ENCODE measurements at places on chromosomes 16 and 17. TPM values are rescaled to one million over a fixed set of nuclear protein-coding genes. Genes with fewer than 3 reads are reported as not detected.

REXO5 gene
- total RNA-seq, result 3.6 TPM

DNA sequence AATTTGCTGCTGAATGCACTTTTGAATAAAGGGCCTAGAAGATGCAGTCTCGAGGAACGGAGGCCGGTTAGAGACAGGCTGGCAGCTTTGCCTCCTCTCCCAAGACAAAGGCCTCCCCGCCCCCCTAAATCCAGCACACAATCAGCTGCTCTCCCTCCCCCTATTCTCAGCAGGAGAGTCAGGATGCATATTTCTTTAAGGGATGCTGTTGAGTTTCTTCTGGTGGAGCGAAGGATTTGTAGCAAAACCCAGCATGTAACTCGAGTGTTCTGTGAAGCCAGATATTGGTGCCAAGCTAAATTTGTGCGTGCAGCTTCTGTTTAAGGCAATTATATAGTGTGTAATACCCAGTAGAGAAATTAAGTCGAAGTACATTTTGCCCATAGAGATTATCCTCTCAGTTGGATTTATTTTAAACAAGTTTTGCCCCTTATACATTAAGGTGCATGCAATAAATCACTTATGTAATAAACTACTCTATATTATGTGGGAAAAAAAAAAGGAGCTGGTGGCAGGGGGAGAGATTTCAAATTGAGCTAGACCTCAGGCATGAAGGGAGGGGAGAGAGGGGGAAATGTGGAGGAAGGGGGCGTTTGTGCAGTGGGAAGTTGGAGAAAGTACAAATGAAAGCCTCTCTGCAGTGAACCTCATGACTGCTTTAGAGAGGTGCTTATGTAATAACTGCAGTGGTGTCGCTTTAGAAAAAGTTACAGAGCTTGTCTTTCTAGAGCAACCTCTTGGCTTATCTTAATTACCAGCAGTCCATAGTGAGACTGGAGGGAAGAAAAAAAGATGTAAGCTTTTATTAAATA, 599.2 kb downstream of the MAF start:
- no peaks in the 10 kb centered on the region for H3K36me3 ChIP-seq
- H3K4me3 ChIP-seq, result no peak overlapping the region
- H3K4me1 ChIP-seq, result peaks cover 9% of the 10 kb centered on the region
- H3K27me3 ChIP-seq, result no peaks in the 10 kb centered on the region
- H3K27ac ChIP-seq, result no peak overlapping the region
- DNase-seq, result peak; percentile 13

DNA sequence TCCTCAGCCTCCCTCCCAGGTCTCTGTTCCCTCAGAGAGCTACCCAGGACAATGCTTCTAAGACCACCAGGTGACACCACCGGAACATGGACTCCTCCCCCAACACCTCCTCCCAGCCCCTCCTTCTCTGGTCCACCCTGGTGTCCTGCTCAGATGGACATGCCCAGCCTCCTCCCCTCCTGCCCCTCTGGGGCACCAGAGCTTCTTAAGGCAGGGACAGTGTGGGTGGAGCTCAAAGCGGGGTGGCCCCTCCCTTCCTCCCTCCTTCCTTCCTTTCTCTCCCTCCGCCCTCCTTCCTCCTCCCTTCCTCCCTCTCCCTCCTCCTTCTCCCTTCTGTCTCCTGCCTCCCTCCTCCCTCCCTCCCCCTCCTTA, 22.7 kb downstream of the TRPV3 start:
- no peak overlapping the region for H3K4me3 ChIP-seq
- no peaks in the 10 kb centered on the region for H3K27me3 ChIP-seq
- H3K4me1 ChIP-seq, result no peaks in the 10 kb centered on the region

DNA sequence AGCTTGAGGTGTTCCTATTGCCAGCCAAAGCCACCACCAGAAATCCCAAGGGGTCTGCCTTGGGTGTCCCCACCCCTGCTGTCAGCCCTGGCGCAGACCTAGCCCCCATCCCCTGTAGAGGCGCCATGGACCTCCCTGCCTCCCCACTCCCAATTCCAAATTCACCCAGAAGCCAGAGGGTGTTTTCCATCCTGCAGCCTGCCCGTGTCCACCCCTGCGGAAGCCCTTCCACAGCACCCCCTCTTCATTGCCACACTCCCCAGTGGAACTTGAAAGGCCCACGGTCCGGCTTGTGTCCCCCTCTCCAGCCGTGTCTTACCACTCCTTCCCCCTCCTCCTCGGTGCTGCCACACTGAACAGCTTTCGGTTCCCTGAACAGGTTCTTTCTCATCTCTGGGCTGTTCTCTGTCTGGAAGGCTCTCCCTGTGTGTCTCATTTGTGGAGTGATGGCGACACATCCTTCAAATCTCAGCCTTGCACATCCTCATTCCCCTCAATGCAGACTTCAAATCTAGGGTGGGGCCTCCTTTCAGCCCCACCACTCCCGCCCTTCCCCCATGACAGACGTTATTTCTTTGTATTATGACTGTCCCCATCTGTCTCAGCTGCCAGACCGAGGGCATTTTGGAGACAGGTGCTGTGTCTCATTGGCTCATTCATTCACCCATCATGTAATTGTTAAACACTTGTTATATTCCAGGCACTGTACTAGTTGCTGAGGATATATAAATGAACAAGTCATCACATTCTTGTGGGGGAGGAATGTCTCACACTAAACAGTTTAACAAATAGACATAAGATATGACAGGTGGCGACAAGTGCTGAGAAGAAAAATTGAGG, 36.3 kb downstream of the ADGRG5 start:
- H3K4me3 ChIP-seq, result no peak overlapping the region
- no peaks in the 10 kb centered on the region for H3K36me3 ChIP-seq
- no peak for DNase-seq
- H3K27ac ChIP-seq, result no peak overlapping the region

- no peak overlapping the region for H3K27ac ChIP-seq
- H3K4me1 ChIP-seq, result no peaks in the 10 kb centered on the region
- no peak for DNase-seq
- no peaks in the 10 kb centered on the region for H3K27me3 ChIP-seq
- no peak overlapping the region for H3K4me3 ChIP-seq
- no peaks in the 10 kb centered on the region for H3K36me3 ChIP-seq
Observed at GRCh38 chr17:65855245-65855644, 293.8 kb upstream of the AXIN2 start.

AATF gene
- total RNA-seq, result 28.5 TPM

GRCh38 chr17:82318169-82318498, 726 bp upstream of the CD7 start:
- no peaks in the 10 kb centered on the region for H3K36me3 ChIP-seq
- H3K4me3 ChIP-seq, result no peak overlapping the region
- no peak overlapping the region for H3K27ac ChIP-seq
- no peaks in the 10 kb centered on the region for H3K27me3 ChIP-seq
- DNase-seq, result no peak
- no peaks in the 10 kb centered on the region for H3K4me1 ChIP-seq

GRCh38 chr17:67417507-67417906, 40.4 kb downstream of the PITPNC1 start:
- no peak for DNase-seq
- H3K36me3 ChIP-seq, result no peaks in the 10 kb centered on the region
- H3K27me3 ChIP-seq, result no peaks in the 10 kb centered on the region
- no peak overlapping the region for H3K27ac ChIP-seq

DNA sequence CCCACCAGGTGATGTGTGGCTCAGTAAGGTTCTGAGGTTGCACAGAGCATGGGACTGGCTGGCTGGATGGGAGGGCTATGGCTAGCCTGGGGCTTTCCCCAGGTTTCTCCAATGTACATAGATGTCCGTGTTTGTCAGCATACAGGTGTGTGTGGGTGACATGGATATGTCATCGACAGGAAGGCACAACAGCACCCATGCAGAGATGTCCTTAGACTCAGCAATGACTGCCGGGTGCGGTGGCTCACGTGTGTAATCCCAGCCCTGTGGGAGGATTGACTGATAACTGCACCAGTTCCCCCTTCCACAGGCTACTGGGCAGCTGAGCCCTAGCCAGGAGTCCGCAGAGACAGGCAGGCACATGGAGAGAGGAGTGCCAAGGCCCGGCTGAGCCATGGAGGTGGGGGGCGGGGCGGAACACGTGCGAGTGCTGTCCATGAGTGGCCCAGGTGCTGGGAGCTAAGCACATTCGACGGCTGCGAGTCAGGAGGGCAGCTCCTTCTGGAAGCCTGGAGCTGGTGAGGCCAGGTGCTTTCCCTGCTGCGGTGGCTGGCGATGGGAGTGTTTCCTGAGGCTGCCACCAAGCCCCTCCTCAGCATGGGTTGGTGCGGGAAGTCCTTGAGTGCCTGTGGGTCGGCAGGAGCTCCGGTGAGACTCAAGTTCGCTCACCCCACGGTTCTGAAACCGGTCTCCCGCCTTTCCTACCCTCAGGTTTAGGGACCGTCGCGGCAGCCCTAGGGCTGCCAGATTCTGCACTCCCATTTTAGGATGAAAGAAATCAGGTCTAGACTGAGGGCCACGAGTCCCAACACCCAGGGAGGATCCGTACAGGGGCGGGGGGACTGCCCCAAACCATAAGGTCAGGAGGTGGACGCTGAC, 858 bp upstream of the ASPSCR1 start:
- no peaks in the 10 kb centered on the region for H3K27me3 ChIP-seq
- no peaks in the 10 kb centered on the region for H3K36me3 ChIP-seq
- H3K4me3 ChIP-seq, result peak overlapping the region; percentile 95
- H3K27ac ChIP-seq, result peak overlapping the region; percentile 91
- peaks cover 17% of the 10 kb centered on the region for H3K4me1 ChIP-seq

- DNase-seq, result no peak
- peak overlapping the region; percentile 4 for H3K27ac ChIP-seq
- H3K4me3 ChIP-seq, result no peak overlapping the region
- H3K27me3 ChIP-seq, result no peaks in the 10 kb centered on the region
- peaks cover 29% of the 10 kb centered on the region for H3K4me1 ChIP-seq
- no peaks in the 10 kb centered on the region for H3K36me3 ChIP-seq
Observed at GRCh38 chr17:49746791-49747490, 17.0 kb downstream of the FAM117A start.

STAC2 gene
- total RNA-seq, result not detected

DNA sequence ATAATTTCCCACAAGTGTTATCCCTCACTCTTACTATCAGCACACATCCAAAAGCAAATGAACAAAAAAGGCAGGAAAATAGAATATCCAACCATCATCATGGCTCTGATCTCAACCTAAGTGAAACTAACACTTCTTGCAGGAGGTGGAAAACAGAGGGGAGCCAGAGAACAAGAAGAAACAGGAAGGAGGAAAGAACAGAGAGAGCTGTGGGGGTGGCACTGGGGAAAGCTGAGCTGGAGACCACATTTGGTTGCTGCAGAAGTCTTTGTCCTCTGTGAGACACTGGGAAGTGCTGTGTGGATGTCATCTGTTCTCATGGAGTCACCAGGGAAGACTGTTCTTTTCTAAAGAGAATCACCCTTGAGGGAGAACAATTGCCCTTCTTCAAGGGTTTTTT, 34.7 kb downstream of the GRB7 start:
- no peaks in the 10 kb centered on the region for H3K27me3 ChIP-seq
- H3K4me1 ChIP-seq, result no peaks in the 10 kb centered on the region
- DNase-seq, result no peak
- H3K36me3 ChIP-seq, result no peaks in the 10 kb centered on the region

GRCh38 chr17:63002625-63003024, 36.6 kb downstream of the TANC2 start:
- H3K4me1 ChIP-seq, result no peaks in the 10 kb centered on the region
- no peak overlapping the region for H3K4me3 ChIP-seq
- H3K27me3 ChIP-seq, result no peaks in the 10 kb centered on the region
- DNase-seq, result no peak
- no peak overlapping the region for H3K27ac ChIP-seq

MT1G gene
- 410 TPM for total RNA-seq

RNF135 gene
- total RNA-seq, result 24.8 TPM

DNA sequence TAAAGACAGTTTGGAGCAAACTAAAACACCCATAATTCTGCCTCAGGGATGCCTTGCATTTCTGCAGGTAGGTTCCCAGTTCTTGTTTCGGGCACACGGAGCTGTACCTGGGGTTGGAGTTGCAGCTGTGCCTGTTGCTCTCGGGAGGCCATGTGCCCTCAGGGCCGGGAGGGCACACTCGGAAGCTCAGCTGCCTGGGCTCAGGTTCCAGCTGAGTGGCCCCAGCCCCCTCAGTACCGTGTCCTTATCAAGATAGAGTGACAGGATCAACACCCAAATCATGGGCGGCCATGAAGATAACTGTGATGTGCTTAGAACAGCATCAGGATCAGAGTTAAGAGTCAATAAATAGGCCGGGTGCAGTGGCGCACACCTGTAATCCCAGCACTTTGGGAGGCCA, 107.9 kb downstream of the SNX29 start:
- H3K4me1 ChIP-seq, result peaks cover 3% of the 10 kb centered on the region
- no peaks in the 10 kb centered on the region for H3K27me3 ChIP-seq
- H3K36me3 ChIP-seq, result peaks cover 1% of the 10 kb centered on the region
- no peak for DNase-seq

GRCh38 chr17:7380321-7380720, 568 bp upstream of the TNK1 start:
- H3K27me3 ChIP-seq, result no peaks in the 10 kb centered on the region
- no peaks in the 10 kb centered on the region for H3K36me3 ChIP-seq
- peaks cover 15% of the 10 kb centered on the region for H3K4me1 ChIP-seq

KRTAP1-1 gene
- not detected for total RNA-seq

GRCh38 chr16:86931410-86931941, 353.1 kb downstream of the FOXL1 start:
- DNase-seq, result peak; percentile 14
- no peak overlapping the region for H3K27ac ChIP-seq
- H3K27me3 ChIP-seq, result no peaks in the 10 kb centered on the region
- H3K36me3 ChIP-seq, result no peaks in the 10 kb centered on the region

DNA sequence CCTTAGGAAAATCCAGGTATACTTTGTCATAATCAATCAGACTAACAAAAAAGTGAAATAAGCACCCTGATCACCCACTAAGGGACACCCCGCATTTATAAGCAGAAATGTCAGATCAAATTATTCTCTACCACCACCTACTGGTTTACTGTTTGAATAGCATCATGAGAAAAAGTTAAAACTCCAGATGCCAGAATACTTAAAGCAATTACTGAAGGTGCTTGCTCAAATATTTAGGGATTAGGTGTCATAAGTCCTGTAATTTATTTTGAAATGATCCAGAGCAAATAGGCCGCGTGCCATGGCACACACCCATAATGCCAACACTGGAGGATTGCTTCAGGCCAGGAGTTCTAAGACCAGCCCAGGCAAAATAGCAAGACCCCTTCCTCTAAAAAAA, 2.3 kb downstream of the TOP2A start:
- H3K36me3 ChIP-seq, result no peaks in the 10 kb centered on the region
- DNase-seq, result no peak
- peaks cover 14% of the 10 kb centered on the region for H3K4me1 ChIP-seq
- no peaks in the 10 kb centered on the region for H3K27me3 ChIP-seq

GRCh38 chr16:88685156-88686061, 898 bp downstream of the SNAI3 start:
- DNase-seq, result peak; percentile 31
- H3K27me3 ChIP-seq, result no peaks in the 10 kb centered on the region
- no peaks in the 10 kb centered on the region for H3K36me3 ChIP-seq

- no peak overlapping the region for H3K27ac ChIP-seq
- no peaks in the 10 kb centered on the region for H3K4me1 ChIP-seq
- H3K27me3 ChIP-seq, result no peaks in the 10 kb centered on the region
- DNase-seq, result no peak
Observed at GRCh38 chr17:67558740-67559380, 158.9 kb upstream of the NOL11 start.

- H3K36me3 ChIP-seq, result peaks cover 3% of the 10 kb centered on the region
- H3K4me1 ChIP-seq, result peaks cover 4% of the 10 kb centered on the region
- H3K27me3 ChIP-seq, result no peaks in the 10 kb centered on the region
- no peak overlapping the region for H3K4me3 ChIP-seq
- no peak for DNase-seq
Observed at GRCh38 chr16:48269011-48269410, 21.7 kb upstream of the ABCC11 start.

- H3K27me3 ChIP-seq, result no peaks in the 10 kb centered on the region
- no peaks in the 10 kb centered on the region for H3K4me1 ChIP-seq
- no peaks in the 10 kb centered on the region for H3K36me3 ChIP-seq
- no peak for DNase-seq
Observed at GRCh38 chr17:79652999-79653643, 42.3 kb upstream of the RBFOX3 start.
